ENCODE measurements at places on chromosomes 2 and 18.

GRCh38 chr2:217993138-217993537 is 9.7 kb downstream of the TNS1 start:
- no peak for DNase-seq

DNA sequence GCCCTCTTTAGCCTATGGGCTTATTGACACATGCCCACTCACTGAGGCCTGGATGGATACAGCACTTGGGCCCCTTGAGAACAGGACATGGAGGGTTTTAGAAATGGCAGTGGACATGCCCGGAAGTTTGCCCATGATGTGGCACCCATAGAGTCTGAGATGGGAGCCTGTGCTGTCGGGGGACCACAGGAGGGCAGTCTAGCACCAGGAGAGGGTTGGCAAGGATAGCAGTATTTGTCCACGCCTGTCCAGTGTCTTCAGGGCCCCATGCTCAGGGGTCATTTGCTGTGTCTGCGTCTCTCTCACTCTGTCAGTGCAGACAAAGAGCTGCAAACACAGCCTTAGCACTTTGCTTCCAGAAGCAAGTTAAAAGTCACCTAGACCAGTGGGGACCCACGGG is 48.7 kb downstream of the IL1RL2 start:
- no peak for DNase-seq

DNA sequence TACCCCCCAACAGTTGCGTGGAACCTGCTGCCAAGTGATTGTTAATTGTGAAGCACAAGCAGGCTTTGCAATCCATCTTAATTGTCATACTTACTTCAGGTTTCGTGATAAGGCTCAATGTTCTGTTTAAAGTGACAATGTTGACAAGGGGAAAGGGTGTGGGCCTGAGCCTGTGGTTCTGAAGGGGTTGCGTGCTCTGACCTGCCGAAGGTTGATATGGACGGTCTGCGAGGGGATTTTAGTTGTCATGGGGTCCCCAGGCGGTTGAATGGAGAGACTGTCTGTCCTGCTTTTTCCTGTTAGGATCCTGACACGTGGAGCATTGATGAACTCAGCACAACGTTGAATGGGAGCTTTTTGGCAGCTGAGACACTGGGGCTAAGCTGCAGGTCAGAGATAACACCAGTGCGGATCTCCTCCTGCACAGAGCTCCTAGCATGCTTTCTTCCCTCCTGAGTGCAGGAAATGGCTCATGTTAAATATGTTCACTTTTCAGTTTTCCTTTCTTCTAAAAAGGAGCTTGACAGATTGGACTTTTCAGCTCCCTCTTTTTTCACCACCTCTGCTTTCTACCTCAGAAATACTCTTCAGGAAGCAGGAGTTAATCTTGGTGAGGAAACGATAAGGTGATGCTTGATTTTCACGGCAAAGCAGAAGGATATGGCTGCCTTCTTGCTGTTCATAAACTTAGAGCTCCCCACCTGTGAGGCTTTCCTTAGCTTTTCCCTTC is 62.9 kb upstream of the ZEB2 start:
- no peak for DNase-seq

- DNase-seq, result no peak
Observed at GRCh38 chr2:36819095-36819711, 122.7 kb downstream of the VIT start.

- DNase-seq, result no peak
Observed at GRCh38 chr2:236250286-236250685, 13.9 kb downstream of the ASB18 start.

DNA sequence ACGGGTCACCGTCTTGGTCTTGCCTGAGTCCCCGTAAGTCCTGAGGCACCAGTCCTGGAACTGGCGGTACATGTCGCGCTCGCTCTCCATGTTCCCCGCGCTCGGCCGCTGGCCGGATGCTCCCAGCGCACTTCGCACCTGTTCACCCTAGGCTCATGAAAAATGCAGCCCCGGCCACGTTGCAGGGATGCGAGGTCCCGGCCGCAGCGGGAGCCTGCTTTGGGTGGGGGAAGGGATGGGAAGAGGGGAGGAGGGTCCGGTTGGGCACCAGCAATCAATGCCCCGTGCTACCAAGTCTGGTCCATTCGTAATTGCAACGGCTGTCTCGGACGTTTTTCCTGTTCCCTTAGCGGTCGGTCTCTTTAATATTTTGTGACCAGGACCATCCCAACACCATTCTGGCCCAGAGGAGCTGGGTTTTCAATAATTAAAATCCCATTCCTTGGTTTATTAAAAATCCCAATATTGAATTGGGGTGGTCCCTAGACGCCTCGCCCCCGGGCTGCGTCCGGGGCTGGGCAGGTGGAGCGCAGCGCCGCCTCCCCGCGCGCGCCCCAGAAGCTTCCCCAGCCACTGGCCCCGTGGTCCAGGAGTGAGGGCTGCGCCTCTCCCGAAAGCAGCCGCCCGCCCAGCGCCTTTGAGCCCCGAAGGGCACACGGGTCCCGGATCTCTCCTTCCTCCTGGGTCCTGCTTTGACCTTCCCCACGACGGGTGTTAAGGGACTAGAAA is 1.4 kb downstream of the NOL4 start:
- DNase-seq, result no peak

GRCh38 chr2:202149155-202149762 is 76.2 kb downstream of the KIAA2012 start:
- no peak for DNase-seq

GRCh38 chr2:112827604-112828185 is 8.9 kb downstream of the IL1B start:
- DNase-seq, result no peak

- DNase-seq, result no peak
Observed at GRCh38 chr18:4024702-4025101, 430.4 kb downstream of the DLGAP1 start.

- DNase-seq, result no peak
Observed at GRCh38 chr2:59866436-59866835, 687.0 kb downstream of the BCL11A start.

DNA sequence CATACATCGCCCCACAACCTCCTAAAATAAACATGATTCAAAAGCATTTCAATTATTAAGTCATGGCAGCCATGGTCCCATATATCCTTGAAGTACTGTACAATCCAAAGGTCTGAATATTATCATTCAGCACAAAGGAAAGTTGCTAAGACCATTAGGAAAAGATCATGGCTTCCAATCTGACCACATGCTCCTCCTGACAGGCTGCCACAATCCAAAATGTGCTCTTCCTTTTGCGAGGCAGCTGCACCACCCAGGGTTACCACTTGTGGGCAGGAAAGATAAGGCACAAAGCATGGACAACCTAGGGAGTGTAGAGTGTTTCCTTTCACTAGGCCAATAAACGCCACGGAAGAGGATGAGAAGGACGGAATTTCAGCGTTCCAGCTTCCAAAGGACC is 5.4 kb downstream of the BOLA3 start:
- no peak for DNase-seq

GRCh38 chr2:215619989-215620388 is 184.1 kb upstream of the FN1 start:
- no peak for DNase-seq

DNA sequence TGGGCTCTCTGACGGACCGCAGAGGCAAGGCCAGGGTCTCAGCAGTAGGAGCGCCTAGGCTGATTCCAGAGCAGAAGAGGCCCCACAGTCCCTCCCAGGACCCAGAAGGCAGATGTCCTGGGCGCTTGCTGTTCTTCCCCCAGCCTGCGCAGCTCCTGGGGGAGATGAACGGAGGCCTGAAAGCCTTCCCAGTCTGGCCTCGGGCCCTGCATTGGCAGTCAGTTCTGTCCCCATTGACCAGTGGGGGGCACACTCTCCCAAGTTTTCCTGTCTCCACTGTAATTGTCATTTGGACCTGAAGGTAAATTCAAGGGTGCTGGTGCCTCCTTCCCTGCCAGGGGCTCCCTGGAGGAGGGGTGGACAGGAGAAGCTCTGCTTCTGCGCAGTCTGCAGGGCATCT is 345.7 kb downstream of the CYP26B1 start:
- no peak for DNase-seq

GRCh38 chr2:74206180-74206688 is 7.8 kb downstream of the MTHFD2 start:
- no peak for DNase-seq

DNA sequence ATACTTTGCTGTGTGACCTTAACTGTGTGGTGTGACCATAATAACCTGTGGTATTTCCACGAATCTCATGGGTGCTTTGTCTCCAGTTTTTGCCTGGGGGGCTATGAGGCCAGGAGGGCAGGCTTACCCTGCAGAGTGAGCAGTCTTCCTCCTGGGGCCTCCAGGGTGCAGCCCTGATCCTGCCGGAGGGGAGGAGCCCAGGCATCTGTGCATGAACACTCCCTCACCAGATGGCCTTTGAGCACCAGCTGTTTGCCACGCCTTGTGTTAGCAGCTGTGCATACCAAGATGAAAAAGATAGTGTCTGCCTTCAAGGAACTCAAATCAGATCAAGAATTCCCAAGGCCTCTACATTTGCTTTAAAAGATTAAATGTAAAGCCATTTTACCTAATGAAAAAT is 75.0 kb upstream of the RBM44 start:
- DNase-seq, result no peak

- DNase-seq, result no peak
Observed at GRCh38 chr2:110827511-110827910, 95.1 kb downstream of the ACOXL start.

- DNase-seq, result no peak
Observed at GRCh38 chr18:77061281-77061945, 71.2 kb downstream of the MBP start.

DNA sequence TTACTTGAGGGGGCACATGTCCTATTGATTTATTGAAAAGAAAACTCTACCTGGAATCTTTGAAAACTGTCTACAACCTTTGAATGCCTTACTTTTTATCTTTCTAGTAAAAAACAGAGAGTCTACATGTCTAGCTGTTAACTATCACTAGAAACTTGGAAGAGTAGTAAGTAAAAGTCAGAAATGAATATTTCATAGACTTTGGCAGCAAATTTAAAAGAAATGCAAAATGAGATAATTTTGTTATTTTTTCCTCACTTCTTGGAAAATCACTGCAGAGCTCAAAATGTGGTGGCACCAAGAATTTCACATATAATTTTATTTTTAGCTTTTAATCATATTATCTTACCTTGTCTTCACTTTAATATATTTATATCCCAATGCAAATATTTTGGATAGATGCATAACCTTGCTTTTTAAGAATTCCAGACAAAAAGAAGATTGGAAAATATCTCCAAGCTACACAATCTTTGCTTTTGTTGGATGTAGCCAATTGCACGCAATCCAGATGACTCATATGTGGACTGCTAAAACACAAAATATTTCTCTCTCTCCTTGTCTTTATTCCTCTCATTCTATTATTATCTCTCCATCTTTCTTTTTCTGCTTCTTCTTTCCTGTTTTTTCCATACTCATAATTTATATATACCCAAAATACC is 92.2 kb upstream of the DSEL start:
- no peak for DNase-seq

DNA sequence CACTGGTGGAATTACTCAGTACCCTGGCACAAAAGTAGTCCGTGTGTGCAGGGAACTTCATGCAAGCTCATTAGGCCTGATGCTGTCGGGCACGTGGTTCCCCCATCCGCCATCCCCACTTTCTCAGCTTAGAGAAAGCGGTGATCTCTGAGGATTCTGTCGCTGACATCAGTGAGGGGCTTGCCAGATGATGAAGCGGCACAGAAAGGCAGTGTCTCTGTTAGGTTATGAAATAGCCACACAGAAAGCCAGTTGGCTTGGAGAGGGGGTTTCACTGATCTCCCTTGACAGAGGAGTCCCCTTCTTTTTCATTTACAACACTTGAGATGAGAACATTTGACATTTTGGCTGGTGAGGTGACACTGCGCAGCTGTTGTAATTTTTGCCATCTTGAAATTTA is 179.7 kb downstream of the FAM210A start:
- no peak for DNase-seq

DNA sequence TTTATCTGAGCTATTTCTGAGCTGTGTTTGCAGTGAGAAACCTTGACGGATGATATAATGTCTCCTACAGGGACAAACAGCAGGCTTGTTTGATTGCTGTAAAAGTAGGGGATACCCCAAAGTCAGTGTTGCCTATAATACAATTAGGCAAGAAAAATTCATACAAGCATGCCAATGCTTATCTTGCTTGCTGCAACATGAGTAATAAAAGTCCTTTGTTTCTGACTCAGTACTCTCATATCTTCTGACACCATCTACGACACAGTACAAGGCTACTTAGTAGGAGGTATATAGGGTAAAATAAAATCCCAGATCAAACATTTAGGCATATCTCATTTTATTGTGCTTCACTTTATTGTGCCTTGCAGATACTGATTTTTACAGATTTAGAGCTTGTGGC is 33.0 kb downstream of the ERBB4 start:
- no peak for DNase-seq

DNA sequence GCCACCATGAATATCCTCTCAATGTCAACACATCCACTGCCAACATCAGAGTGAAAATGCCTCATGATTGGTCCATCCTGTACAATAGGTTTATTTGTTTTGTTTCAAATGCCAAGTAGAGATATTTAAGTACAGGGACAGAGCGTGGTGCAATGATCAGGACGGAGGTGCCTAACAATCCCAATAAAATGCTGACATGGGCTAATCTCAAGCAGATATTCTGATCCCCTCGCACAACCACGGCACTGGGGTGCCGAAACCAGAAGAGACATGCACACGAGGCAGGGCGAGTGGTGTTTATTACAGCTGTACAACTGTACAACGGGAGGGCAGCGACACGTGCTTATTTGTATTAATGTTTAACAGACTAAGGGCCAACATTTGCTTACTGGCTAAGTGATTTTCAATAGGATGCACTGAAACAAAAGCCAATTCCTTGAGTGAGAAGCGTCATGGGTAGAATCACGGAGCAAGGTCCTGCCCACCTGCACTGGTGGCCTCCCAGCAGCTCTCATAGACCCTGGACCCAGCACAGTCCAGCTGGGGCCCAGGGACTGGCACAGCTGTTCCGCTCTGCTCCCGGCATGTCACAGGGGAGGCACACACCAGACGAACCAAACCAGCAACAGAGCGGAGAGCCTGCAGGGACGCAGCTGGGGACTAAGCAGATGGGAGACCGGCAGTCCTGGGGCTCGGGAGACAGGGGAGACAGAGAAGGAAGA is 101.4 kb downstream of the HDAC4 start:
- DNase-seq, result no peak
